MG63 (cell line): ENCODE measurements at places on chromosomes 16 and 17.

DNA sequence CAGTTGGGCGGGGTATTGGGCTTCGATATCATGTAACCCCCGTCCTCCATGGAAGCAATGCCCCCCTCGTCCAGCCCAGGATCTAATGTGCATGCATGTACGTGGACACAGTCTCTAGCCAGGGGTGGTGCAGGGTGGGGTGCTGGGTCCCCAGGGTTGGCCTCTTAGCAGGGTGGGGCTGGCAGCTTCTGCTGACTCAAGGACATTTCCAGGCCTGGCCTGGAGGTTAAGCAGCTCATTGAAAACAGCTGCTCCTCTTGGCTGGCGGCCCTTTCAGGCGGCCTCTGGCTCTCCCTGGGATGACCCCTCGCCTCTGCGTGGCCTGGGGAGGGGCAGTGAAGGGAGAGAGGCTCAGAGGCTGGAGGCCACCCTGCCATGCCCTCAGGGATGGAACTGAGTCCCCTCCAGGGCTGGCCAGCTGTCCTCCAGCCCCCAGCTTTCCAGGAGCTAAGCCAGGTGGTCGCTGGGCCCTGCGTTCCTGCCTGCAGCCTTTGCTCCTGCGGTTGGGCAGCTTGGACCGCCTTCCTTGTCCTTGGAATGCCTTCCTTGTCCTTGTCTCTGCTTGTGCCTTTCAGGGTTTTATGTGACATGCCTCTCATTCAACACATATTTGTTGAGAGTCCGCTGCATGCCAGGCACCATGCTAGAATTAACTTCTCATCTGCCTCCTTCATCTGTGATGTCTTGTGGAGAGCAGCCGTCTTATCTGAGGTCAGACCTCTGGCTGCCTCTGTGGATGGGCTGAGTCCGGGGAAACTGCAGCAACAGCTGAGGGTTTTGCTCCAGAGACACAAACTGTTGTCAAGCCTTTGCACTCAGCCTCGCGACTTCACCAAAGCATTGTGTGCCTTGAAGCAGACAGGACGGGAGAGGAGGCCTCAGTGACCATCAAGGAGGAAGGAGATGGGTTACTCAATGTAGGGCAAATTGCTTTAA is 26.6 kb downstream of the MRC2 start:
- DNase-seq: peak; percentile 80

GRCh38 chr17:33521784-33522183 is 228.7 kb upstream of the ASIC2 start:
- no peak for DNase-seq

DNA sequence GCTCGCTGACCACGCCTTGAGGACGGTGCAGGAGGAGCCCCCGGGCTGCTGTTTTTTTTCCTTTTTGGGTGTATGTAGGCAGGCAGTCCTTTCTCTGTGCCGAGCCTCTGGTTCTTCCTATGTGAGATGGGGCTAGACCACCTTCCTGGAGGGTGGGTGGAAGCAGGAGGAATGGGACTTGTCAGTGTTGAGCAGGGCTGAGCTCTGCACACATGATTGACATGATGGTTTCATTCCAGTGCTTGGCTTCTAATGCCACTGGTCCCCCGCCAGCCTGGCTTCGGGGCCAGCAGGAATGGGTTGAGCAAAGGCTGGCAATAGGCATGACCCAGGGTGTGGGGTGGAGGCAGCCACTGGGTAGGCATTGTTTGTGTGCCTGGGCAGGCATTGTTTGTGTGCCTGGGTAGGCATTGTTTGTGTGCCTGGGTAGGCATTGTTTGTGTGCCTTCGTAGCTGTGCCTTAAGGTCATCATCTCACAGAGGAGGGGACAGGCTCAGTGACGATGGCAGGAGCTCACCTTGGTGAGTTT is 14.2 kb upstream of the ADCY7 start:
- DNase-seq: peak; percentile 73

DNA sequence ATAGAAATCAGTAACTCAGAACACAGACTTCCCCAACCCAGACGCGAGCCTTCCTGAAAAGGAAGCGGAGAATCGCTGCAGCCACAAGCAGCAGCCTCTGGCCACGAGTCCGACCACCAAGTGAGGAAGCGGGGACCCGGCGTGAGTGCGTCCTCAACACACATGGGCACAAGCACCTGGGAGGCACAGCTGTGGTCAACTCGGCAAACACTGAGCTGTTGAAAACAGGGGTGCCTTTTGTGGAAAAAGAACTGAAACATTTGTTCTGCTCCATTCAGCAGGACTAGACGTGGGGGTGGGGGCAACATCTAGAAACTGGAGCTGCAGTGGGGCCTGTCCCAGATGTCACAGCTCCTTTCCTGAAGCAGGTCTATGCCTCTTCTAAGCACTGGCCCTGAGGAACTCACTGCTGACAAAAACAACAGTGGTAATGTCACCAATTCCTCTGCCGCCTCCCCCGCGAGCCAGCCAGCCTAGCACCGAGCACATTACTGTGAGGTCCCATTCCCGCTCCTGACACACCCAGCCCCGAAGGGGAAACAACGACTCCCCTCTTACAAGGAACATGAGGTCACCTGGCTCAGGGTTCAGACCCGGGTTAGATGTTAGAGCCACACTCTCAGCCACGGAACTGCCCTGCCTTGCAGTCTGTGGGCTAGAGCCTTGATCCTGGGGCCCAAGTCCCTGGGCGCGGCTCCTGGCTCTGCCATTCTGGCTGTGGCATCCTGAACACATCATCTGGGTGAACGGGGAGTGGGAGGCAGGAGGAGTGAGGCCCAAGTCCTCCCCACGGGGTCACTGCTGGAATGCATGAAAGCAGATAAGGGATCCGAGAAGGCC is 29.0 kb downstream of the KDM8 start:
- no peak for DNase-seq

DNA sequence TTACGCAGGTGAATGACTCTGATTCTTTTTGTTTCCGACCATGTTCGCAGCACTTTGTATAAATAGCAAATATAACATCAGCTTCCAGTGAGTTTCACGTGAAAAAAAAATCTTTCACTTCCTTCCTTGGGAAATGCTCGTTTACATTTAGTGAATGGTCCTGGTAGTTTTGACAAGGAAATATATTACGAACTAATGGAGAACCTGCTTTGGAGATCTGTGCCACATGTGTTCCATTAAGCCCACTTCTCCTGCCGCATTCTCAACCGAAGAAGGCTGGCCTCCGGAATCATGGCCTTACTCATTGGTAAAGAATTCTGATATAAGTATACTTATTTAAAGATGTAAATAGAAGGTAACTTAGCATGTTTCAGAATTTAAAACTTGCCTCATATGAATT is 3.6 kb downstream of the CRAMP1 start:
- DNase-seq: no peak

GRCh38 chr17:40978575-40979151 is 5.5 kb downstream of the KRT40 start:
- no peak for DNase-seq

DNA sequence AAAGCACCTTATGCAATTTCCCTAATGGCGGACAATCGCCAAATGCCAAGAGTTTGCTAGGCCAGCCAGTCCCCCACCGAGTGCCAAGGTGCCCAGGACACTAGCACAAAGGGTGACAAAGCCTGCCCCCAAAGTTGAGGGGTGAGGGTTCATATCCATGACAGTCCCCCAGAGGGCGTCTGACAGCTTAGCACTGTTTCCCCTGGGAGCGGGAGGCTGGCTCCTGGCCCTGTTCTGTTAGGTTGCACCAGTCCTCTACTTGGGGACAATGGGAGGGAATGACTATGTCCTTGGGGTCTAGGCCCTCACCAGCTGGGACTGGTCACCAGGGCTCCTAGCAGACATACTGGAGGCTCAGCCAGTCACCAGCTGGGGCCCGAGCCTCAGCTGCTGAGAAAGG is 66.9 kb downstream of the MYO18A start:
- no peak for DNase-seq
